Stromal cell of bone marrow (primary cell): ENCODE measurements at places on chromosomes 1 and 21.

DNA sequence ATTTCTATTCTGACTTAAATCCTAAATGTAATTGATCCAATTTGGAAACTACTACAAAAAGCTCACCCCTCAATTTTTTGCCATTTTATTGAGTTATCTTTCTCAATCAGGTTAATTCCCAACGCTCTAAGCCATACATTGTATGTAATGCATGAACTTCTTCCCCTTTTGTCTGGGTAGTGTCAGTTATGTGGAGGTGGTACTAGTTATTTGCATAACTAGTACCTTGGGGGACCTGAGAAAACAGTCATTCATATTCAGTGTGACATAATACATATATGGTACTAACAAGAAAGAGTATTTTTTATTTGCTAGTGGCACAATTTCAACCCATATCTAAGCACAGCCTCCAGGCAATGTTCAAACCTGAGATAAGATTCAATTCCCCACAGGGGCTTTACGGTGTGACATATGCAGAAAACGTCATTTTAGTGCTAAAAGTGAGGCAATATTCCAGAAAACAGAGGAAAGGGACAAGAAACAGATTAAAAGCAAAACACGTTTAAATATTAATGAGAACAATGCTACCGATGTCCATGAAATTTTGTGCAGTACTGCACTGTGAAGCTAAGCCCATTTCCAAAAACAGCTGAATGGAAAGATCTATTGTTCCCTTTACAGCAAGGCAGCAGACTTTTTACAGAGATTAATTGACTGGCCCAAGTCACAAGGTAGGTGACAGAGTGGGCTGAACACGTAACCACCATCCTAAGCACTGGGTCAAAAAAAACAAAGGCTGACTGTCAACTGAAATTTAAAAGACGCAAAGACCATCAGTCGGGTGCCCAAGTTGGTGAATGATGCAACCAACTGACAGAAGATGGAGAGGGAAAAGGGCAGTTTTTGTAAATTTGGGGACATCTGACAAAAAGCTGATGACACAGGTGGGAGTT lies 1.4 kb downstream of the HLCS start:
- no peak for DNase-seq

GRCh38 chr1:15500184-15501178 lies 23.5 kb downstream of the CASP9 start:
- DNase-seq: no peak

DNA sequence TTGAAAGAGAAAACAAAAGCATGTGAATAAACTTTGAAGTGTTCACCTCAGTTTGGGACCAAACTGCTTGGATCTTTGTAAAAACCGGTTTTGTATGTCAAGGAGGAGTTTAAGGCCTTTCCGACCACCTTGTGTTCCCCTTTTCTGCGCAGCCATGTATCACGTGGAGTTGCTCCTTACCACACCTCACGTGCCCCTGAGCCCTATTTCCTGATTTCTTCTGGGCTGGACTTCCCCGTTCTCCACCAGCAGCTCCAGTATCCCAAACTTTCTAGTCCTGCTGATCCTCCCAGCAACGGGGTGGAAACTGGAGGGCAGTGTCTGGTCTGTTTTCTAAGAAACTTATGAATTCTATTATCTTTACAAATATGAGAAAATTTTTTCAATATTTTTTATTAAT lies 1.6 kb upstream of the SH3D21 start:
- no peak for DNase-seq

GRCh38 chr1:6245869-6246496 lies 2.0 kb downstream of the HES3 start:
- no peak for DNase-seq

GRCh38 chr1:116852910-116853309 lies 56.8 kb upstream of the PTGFRN start:
- no peak for DNase-seq

DNA sequence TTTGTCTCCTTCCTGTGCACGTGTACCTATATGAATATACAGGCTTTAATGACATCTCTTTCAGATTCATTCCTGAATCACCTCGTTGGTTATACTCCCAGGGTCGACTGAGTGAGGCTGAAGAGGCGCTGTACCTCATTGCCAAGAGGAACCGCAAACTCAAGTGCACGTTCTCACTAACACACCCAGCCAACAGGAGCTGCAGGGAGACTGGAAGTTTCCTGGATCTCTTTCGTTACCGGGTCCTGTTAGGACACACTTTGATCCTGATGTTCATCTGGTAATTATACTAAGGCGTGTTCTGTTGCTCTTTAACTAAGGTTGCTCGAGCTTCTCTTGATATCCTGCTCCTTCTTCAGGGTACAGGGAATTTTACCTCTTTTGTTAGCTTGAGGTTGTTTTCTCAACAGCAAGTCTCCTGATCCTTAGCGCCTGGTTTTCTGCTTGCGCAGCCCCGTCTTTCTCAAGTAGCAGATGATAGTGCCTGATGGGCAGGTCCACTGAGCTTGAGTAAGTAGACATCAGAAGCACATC lies 55.1 kb downstream of the SLC22A15 start:
- DNase-seq: no peak

GRCh38 chr1:92657701-92658100 lies 127.2 kb downstream of the EVI5 start:
- DNase-seq: no peak

GRCh38 chr1:41467673-41468072 lies 16.8 kb downstream of the EDN2 start:
- DNase-seq: no peak

GRCh38 chr1:36729716-36730510 lies 247.2 kb upstream of the CSF3R start:
- DNase-seq: no peak
